ENCODE measurements at places on chromosomes 12 and 14.

DNA sequence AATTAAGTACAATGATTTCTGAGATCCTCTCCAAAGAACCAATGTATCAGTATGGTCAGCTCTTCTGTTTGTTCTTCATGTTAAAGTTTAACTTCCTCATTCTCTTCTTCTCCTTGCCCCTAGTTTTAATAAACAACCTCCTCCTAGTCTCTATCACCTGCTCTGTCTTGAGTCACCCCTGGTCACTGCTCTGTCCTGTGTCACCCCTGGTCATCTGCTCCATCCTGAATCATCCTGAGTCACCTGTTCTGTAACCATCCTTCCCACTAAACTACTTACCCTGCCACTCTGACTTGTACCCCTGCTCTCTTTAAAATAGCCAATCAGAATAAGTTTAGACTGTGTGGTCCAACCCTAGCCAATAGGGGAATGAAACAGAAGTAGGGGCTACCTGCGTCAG is 100.5 kb downstream of the ALG10B start:
- no peak for DNase-seq

DNA sequence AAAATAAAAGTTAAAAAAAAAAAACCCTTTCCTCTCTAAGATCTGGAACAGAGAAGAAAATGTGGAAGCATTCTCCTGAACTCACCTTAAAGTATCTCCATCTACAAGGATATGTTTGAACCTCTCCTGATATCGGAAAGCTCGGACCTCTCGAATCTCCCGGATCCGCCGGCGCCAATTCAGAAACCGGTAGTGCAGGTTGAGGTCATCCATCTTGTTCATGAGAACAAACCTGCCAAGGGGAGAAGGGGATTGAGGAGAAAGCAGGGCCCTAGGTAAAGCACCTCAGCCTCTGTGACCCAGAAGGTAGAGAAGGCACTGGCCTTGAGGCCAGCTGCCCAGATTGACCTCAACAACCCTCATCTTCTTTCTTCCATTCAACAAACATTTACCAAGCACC is 2.2 kb downstream of the SPRYD3 start:
- no peak for DNase-seq

DNA sequence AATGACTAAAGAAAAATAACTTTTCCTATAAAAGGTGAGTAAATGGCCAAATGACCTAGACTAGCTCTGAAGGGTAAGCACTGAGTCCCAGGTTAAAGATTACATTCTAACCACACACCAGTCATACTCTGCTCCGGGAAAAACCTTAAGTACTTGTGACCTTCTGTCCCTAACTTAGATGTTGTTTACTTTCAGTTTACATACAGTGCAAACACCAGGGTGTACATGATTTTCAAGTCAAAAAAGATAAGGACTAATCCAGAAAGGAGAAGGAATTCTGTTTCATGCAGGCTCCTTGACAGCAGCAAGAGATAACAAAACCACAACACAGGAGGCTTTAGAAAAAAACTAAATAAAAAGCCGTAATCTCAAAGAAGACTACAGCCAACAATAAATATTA is 174.2 kb downstream of the PPM1H start:
- no peak for DNase-seq

GRCh38 chr12:89101440-89101839 is 250.9 kb downstream of the DUSP6 start:
- DNase-seq: no peak

DNA sequence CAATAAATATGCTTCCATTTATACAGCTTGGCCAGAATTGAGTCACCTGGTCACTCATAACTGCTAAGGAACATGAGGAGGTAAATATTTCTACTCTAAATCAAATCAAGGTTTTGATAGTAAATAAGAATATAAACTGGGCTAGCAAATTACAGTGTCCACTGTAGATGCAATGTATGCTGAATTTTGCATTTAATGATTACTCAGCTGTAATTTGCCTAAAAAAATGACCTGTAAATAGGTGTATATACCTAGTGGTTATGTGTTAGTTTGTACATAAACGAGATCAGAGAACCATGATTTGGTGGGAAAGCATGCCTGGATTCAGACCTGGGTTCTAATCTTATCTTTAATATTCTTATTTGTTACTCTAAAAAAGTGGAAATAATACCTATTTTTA is 76.6 kb upstream of the CNTN1 start:
- DNase-seq: no peak

Data from NCI-H748 treated with DMSO at 0.1 percent for 48 hours (cell line).